ENCODE measurements at places on chromosomes 12 and 14. TPM values are rescaled to one million over a fixed set of nuclear protein-coding genes. Genes with fewer than 3 reads are reported as not detected.

DPF3 gene
- 6.5 TPM for total RNA-seq

RNASE1 gene
- total RNA-seq, result 2.2 TPM

PRDM4 gene
- 18.7 TPM for total RNA-seq

ADCY4 gene
- total RNA-seq, result not detected

IFNG-AS1 gene
- total RNA-seq, result not detected

CCND2 gene
- total RNA-seq, result not detected

ACSM4 gene
- total RNA-seq, result not detected

DUSP6 gene
- total RNA-seq, result 39.8 TPM

- DNase-seq, result no peak
Observed at GRCh38 chr12:77630344-77630743, 200.3 kb upstream of the NAV3 start.

- DNase-seq, result peak; percentile 5
Observed at GRCh38 chr12:64780531-64781279, 21.5 kb upstream of the GNS start.

GRCh38 chr12:92726850-92727249 lies 24.1 kb downstream of the PLEKHG7 start:
- DNase-seq, result no peak

GRCh38 chr12:58873496-58873895 lies 46.8 kb downstream of the LRIG3 start:
- DNase-seq, result peak; percentile 16

DNA sequence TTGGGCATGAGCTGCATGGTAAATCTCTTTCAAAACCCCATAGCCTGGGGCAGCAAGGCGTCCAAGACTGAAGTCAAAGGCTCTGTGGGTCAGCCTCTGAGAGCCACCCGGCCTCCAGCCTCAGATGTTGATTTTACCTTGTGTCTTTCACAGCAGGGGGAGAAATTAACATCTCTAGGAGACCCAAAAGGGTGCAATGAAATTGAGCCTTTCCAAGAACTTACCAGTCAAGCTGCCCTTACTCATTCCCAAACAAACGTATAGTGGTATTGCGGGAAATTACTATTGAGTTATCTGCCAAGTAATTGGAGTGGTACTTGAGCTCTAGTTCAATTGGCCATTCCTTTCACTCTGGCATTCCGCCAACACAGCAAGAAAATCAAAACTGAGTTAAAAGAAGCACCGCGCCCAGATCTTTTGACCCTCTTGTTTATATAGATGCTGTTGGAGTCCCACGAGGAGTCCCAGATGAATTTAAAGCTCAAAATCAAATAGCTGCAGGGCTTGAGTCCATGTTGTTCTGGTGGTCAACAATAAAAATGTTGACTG lies 380.7 kb upstream of the SYT1 start:
- DNase-seq, result no peak

- no peak for DNase-seq
Observed at GRCh38 chr12:10654003-10654402, 19.8 kb downstream of the STYK1 start.

DNA sequence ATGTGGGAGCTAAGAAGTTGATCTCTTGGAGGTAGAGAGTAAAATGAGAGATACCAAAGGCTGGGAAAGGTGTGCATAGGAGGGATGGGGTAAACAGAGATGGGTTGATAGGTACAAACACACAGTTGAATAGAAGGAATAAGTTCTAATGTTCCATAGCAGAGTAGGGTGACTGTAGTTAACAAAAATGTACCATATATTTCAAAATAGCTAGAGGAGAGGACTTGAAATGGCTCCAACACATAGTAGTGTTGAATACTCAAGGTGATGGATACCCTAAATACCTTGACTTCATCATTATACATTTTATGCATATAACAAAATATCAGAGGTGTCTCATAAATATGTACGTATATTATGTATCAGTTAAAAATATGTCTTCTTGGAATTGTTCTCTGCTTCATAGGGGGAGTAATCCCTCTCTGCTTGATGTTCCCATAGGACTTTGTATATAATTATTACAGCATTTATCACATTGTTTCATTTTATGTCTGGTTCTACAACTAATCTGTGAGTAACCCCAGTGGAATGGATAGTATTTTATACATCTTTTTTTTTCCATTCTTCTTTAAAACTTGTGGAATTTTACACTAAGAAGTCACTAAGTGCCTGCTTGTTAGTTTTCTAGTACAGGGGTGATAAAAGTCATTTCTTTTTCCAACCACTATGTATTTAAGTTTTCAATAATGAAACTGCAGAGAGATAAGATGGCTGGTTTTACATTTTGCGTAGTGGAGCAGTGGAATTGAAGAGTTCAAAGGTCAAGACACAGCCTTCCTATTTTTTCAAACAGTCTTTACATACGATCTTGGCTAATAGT lies 1940.0 kb upstream of the SEL1L start:
- no peak for DNase-seq

- no peak for DNase-seq
Observed at GRCh38 chr14:21109377-21110138, 8.7 kb downstream of the TMEM253 start.

GRCh38 chr12:82647853-82648252 lies 38.9 kb upstream of the TMTC2 start:
- DNase-seq, result no peak

GRCh38 chr12:110424237-110424636 lies 20.7 kb upstream of the ANAPC7 start:
- no peak for DNase-seq

- DNase-seq, result peak; percentile 15
Observed at GRCh38 chr12:78697817-78698415, 166.7 kb upstream of the SYT1 start.

- no peak for DNase-seq
Observed at GRCh38 chr12:129269756-129270495, 416.6 kb downstream of the GLT1D1 start.

DNA sequence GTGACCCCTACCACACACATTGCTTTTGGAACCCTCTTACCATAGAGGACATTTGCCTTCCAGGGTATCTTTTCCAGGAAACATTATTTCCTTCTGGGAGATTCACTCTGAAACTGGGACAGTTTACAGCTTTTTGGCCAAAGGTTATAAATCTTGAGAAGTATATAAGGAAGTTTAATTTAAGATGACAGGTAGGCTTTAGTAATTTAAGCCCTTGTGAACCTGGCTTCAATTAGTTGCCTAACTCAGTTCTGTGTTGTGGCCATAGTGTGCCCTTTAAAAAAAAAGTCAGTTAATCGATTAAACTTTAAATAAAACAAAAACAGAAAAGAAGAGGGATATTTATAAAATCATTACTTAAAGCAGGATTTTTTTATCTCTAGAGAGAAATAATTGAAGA lies 142.9 kb downstream of the NAV3 start:
- DNase-seq, result no peak

DNA sequence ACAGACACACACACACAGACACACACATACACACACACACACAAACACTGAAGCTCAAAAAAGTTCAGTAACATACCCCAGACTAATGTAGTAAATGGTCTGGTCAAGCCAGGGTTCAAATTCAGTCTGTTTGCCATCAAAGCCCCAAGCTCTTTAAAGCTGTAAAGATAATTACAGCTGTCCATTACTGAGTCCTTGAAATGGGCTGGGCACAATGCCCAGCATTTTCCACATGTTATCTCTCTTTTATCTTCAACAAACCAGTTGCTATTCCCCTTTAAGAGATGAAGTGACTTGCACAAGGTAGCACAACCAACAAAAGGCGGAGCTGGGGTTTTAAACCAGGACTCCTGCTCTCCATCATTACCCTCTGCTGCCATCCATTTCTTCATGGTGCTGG lies 7.6 kb upstream of the UNC119B start:
- no peak for DNase-seq

DNA sequence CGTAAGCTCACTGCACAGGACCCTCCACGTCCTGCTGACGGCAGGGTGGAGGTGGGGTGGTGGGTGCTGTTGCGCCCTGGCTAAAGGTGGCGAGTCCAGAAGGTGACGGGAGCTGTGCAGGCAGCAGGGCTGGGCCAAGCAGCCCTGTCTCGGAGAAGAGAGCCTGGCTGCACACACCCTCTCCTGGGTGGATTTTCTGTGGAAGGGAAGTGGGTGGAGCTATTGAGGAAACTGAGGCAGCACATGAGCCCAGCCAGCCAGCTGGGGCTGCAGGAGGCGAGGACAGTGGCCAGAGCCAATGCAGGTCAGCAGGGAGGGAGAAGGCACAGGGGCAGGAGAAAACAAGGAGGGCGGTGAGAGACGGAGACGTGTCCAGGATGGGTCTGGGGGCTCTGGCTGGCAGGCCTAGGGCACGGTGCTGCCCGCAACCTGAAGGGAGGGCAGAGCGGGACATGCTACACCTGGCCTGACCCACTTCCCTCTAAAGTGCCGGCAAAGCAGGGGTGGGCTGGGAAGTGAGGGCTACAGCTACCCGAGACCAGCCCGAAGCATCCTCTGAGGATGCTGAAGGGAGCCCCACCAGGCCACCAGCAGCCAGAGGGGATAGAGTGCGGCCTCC lies 20.5 kb downstream of the BTBD6 start:
- no peak for DNase-seq

DNA sequence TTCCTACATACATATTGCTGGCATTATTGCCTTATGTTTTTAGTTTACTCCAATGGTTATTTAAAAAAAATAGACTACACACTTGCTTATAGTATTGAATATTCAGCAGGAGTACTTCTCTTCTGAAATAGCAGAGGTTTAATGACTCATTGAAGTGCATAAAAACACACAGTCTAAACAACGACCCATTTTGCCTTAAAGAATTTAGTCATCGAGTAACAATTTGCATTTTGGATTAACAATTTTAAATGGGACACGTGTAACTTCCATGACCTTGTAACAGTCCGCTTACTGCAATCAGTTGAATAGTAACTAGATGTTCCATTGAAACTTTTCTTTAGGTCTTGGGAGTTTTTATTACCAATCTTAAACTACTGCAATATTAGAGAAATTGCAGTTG lies 9.0 kb downstream of the TRHDE start:
- no peak for DNase-seq

GRCh38 chr12:52200781-52201450 lies 9.1 kb upstream of the KRT80 start:
- DNase-seq, result no peak

DNA sequence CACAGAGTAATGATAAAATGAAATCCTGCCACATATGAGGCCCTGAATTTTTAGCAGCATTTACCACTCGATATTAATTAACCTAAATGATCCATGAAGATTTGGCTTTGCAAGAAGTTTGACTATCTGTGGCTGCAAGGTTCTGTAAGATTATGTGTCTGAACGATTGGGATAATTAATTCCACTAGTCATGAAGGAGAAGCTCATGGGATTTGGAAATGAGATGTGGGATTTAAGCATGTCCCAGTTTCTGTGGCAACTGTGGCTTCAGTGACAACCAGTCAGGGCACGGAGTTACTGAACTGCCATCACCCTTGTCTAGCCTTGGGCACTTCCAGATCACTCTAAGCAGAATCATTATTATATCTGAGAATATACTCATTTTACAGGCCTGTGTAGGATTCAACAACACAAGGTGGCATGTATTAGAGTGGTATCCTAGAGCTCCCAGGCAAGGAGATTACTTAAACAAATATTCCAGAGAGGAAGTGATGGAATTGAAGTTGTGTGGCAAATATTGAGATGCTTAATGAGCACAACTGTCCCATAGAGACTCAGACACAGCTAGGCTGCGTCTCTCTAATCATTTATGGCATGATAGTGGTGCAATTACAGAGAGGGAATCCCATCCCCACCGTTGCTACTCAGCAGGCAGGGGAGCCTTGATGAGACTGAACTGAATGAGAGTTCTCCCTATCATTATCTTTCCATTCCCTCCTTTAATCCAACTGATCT lies 205.0 kb upstream of the KRR1 start:
- no peak for DNase-seq

DNA sequence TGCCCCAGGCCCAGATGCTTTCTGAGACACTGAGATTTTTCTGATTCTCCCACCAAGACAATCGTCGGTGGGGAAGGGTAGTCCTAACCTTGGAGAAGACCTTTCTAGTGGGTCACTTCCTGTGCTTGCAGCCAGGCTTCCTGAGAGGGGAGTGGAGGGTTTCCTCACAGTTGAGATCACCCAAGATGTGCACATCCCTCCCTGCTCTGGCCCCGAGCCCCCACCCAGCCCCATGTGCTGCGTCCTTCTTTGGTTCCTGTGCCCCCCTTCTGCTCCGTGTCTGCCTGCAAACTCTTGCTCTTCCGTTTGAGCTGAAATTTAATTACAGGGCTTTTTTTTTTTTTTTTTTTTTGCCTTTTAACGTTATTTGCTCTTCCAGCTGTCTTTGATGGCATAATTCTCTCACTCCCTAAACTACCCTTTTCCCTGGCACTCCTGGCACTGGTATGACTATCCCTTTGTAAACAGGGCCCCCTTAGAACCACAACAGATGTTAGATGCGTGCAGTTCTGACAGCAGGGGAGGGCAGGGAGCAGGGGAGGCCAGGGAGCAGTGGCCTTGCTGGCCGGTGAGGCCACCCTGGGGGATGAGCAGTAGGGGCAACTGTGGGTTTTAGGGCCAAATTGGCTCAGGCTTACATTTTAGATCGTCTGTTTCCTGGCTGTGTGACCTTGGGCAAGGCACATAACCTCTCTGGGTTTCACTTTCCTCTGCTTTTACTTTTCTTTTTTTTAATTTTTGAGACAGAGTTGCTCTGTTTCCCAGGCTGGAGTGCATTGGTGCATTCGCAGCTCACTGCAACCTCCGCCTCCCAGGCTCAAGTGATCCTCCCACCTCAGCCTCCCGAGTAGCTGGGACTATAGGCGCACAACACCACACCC lies 144.5 kb downstream of the PHETA1 start:
- DNase-seq, result no peak

DNA sequence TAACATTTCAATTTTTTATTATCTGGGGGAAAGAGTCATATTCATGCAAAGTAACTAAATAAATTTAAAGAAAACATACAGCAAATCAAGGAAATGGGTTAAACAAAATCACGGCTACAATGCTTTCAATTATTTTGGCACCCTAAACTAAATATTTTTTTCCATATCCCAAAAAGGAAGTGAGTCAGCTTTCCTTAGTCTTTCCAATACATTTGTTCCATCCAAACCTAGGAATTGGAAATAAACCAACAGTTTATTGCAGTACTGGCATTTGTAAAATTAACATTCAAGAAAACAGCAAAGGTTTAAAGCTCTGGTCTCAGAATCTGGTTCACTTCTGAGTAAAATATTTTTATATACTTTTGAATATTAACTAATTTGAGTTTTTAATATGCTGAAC lies 89.2 kb downstream of the BCL2L14 start:
- DNase-seq, result peak; percentile 6
